Activated T-cell treated with anti-CD3 and anti-CD28 coated beads, Interleukin-2, amount 50 U/mL, for 24 hours (primary cell): ENCODE measurements at places on chromosomes 4 and X.

- DNase-seq: no peak
Observed at GRCh38 chrX:30895370-30895769, 6.3 kb upstream of the TAB3 start.

GRCh38 chrX:17030092-17030491, 83.6 kb downstream of the REPS2 start:
- no peak for DNase-seq

GRCh38 chr4:15961781-15962510, 1.0 kb downstream of the FGFBP2 start:
- peak; percentile 41 for DNase-seq

DNA sequence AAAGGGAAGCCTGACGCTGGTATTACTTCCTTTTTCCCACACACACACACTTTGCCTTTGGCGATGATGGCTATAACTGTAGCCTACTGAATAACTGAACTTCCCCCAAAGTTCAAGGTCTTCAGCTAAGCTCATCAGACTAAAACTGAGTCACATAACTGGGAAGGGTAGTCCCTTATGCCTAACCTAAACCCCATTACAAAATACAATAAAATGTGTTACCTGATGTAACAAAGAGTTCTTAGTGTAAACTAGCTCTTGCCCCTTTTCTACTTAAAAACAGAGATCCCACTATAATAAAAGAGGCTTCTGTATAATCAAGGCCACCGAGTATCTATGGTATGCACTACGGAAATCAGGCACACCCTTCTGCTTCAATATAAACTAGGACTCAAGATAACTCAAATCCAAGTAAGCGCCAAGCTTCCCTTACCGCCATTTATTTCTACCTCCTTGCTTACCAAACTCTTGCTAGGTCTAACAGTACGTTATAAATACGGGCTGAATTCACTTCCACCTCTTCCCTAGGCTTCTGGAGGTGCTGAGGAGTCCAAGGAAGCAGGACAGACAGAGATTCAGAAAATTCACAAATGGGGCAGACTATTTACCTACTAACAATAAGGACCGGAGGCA, 2.4 kb downstream of the OTUD4 start:
- no peak for DNase-seq

- peak; percentile 71 for DNase-seq
Observed at GRCh38 chrX:18886344-18887161, 97.4 kb downstream of the PHKA2 start.
